T-helper 2 cell (primary cell): ENCODE measurements at places on chromosomes 13 and 19.
A peak's percentile ranks its signal among the peaks of the same experiment; 100 is the strongest.

DNA sequence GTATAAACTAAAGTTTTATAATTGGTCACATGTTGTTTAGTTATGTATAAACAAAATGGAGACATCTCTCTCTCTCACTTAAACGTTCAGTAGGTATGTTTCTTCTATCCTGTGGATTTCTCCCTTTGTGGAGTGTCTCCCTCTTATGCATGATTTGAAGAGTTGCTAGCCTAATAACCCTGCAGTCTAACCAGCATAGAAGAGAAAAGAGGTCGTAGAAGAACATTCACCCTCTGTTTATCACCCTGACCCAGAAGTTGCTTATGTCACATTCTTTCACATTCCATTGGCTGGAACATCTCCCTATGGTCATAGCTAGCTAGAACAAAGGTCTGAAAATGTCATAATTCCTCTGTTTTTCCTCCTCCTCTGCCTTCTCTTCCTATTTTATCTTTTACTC, 176.8 kb upstream of the PCDH20 start:
- DNase-seq, result no peak

DNA sequence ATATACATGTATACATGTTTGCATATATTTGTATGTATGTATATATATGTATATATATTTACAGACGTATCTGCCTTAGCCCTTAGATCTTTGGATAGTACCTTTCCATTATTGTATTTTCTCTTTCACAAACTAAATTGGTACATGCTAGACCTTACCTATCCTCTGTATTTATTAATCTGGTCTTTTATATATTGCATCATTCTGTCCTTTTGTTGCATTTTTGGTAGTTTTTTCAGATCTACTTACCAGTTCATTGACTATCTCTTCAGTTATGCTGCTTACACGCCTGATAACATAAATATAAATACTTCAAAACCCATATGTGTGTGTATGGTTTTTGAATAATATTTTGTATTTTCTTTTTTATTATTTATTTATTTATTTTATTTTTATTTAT, 11.7 kb downstream of the ZNF613 start:
- DNase-seq, result no peak

DNA sequence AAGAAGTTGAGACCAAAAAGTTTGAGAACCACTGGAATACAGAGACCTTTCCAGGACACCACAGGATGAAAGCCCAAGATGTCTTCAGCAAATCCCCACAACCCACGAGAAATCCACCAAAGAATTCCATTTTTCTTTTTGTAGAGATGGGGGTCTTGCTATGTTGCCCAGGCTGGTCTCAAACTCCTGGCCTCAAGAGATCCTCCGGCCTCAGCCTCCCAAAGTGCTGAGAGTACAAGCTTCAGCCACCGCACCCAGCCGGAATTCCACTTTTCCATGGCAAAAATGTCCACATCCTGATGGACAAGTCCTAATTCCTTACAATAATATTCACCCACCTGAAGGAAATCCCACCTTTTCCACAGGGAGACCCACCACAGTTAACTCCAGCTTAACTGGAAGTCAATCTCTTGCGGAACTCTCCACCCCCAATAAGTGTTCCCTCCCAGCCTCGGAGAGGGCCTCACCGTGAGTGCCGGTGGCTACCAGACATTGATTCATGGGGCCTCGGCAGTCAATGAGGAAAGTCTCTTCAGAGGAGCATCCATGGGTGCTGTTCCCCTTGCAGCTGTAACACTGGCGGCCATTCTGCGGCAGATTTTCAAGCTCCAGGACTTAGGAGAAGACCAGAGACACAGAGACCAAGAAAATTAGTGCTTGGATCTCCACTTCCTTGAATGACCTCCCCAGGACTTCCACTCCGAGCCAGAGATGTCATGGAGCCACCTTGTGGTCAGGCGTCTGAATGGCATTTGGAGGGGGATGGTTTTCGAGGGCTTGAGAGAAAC, 12.3 kb upstream of the CADM4 start:
- no peak for DNase-seq

GRCh38 chr13:42334329-42334706, 62.4 kb downstream of the AKAP11 start:
- no peak for DNase-seq

DNA sequence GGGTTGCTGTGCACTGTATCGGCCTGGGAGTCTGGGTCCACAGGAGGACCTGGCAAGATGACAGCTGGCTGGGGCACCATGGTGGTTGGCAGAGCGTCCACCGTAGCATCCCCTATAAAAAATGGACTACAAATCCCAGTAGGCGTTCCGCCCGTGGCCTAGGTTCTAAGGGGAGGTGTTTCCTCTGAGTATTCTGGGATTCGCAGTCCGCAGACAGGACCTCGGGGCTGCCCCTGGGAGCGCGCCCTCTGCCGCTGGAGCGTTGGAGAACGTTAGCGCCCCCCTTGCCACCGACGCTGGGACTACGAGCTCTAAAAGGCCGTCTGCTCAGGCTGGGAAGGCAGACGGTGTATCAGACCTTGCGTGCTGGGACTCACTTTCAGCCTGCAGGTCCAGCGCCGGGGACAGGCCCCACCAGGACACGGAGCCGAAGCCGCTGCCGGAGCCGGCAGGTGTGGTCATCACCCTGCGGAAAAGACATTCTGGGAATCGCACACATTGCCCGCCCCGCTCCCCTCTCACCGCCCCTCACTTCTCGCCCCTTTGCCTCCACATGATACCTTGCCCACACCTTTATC, 372 bp downstream of the DNAAF3 start:
- no peak for DNase-seq

DNA sequence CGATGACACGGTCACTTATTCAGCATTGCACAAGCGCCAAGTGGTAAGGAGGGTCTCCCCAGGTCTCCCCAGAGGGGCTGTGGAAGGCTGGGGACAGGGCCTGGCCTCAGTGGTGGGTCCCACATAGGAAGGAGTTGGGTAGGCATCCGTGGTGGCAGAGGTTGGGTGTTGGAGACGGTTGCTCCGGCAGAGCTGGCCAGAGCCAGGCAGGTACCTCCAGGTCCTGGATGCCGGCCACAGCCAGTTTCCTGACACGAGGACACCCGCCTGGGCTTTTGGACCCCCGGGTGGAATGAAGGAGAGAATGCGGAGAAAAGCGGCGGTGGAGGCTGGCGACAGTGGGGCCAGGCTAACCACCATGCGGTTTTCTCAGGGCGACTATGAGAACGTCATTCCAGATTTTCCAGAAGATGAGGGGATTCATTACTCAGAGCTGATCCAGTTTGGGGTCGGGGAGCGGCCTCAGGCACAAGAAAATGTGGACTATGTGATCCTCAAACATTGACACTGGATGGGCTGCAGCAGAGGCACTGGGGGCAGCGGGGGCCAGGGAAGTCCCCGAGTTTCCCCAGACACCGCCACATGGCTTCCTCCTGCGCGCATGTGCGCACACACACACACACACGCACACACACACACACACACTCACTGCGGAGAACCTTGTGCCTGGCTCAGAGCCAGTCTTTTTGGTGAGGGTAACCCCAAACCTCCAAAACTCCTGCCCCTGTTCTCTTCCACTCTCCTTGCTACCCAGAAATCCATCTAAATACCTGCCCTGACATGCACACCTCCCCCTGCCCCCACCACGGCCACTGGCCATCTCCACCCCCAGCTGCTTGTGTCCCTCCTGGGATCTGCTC, 1.3 kb upstream of the FFAR1 start:
- DNase-seq, result peak; percentile 38

- no peak for DNase-seq
Measured at GRCh38 chr19:35345671-35346111, 2.0 kb upstream of the FFAR1 start.

- no peak for DNase-seq
Measured at GRCh38 chr13:52405767-52406494, at the start of gene THSD1. THSD1 (minus strand) TSS chr13:52406172; CDS start chr13:52402600, 3,572 bp downstream.

GRCh38 chr13:99388334-99388923, 81.2 kb upstream of the GPR183 start:
- no peak for DNase-seq

DNA sequence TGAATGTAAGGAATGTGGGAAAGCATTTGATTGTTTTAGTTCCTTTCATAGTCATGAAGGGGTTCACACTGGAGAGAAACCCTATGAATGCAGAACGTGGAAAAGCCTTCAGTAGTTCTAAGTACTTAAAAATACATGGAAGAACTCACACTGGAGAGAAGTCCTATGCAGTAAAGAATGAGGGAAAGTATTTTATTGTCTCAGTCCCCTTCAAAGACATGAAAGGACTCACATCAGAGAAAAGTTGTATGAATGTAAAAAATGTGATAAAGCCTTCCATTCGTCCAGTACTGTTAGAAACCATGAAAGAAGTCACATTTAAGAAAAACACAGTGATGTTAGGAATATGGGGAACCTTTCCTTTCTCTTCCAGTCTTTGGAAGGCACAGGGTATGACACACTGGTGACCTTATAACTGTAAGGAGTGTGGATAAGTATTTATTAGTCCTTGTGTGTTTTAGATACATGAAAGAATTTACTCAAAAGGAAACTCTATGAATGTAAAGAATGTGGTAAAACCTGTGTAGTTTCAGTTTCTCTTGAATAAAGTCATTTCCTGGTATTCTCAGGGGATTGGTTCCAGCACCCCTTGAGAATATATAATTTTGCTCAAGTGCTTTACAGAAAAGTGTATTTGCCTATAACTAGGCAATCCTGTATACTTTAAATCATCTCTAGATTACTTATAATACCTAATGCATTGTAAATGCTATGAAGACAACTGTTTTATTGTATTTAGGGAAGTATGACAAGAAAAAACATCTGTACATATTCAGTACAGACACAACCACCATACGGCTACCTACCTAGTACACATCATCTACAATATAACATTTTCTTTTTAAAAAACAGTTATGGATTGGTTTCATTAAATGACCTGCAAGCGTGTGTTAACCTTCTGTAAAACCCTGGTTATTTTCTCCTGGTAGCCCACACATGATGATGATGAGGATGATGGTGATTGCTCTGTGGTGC, 52.8 kb downstream of the ZNF823 start:
- DNase-seq, result no peak

GRCh38 chr19:30966486-30966885, 382.8 kb downstream of the TSHZ3 start:
- DNase-seq, result no peak

DNA sequence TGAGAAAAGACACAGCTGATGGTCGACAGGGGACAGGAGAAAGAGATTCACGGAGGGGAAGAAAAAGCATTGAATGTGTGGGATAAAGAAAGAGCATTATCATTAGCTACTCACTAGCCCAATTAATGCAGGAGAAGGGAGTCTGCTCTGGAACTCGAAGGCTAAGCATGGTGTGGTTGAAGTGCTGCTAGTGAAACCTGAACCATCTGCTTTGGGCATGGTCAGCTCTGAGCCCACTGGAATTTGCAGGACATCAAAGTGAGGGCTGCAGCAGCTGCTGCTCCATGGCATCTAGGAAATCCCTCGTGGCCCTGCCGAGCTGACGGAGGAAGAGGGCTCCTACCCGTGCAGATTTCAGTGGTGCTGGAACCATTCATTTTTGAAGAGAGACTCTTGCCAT, 320.3 kb downstream of the ATP8A2 start:
- DNase-seq, result no peak

- DNase-seq, result no peak
Measured at GRCh38 chr13:32117001-32117400, 85.4 kb downstream of the FRY start.

DNA sequence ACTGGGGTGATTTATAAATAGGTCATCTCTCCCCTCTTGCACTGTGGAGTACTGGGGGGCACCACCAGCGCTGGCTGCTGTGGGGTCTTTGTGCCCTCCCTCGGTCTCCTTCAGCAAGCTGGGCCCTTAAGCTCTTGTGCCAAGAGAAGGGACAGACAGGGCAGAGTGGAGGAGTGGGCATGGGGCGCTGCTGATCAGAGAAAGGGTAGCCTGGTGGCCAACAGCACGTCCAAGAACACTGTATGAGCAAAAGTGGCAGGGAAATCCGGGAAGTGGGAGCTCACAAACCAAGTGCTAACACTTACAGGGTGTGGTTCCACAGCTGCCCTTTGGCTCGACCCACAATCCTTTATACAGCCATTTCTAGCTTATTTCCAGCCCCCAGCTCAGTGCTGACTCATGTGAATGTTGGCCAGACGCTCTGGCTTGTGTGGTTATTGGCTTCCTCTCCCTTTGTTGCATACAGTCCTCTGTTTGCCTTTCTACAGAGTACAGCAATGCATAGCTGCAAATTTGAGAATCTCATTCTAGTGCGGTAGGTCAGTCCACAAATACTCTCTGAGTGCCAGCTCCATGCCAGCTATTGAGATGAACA, 298.8 kb downstream of the SHISA2 start:
- peak; percentile 32 for DNase-seq

DNA sequence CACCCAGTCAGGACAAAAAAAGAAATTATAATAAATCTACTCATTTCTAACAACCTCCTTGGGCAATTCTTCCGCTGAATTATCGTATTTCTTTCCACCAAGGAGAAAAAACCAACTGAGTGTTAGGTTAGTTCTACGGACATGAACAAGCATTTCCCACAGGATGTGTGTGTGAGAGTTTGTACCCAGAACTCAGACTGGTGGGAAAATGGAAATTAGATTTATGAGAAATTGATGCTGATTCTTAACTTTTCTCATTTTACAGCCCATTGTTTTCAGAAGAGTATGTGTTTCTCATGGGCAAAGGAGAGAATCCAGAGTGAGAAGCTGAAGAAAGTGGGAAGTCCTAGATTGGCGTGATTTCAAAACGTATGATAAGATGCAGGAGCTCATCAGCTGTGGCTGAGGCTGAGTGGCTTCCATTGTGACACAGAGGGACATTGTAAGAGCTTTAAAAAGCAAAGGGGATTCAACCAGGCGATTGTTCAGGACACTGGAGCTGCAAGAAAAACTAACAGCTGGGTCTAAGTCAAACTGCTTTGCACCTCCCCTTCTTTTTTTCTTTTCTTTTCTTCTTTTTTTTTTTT, 184.7 kb upstream of the ARGLU1 start:
- no peak for DNase-seq

- DNase-seq, result no peak
Measured at GRCh38 chr13:84934911-84935310, 864.3 kb downstream of the SLITRK6 start.

DNA sequence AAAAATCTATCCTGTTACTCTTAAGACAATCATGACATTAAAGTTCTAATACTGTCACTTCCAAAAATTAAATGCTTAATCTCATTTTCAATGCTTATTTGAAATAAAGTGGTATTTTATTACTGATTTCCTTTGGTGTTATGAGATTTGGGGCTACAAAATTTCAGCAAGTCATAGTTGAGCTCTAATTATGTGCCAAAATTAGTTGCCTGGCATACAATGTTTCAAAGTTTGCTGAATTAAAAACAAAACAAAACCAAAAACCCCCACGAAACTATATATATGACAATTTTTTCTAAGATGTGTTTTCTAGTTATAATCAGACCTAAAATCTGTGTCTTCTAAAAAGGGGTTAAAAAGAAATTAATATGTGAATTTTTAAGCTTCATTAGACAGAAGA, 62.2 kb downstream of the KCNRG start:
- no peak for DNase-seq

- DNase-seq, result no peak
Measured at GRCh38 chr19:2550431-2551171, 74.7 kb downstream of the GADD45B start.

GRCh38 chr13:99357131-99357596, 50.0 kb upstream of the GPR183 start:
- DNase-seq, result no peak

GRCh38 chr13:70253834-70254233, 145.6 kb upstream of the KLHL1 start:
- DNase-seq, result no peak
